ENCODE measurements at places on chromosomes 12 and 14.

DNA sequence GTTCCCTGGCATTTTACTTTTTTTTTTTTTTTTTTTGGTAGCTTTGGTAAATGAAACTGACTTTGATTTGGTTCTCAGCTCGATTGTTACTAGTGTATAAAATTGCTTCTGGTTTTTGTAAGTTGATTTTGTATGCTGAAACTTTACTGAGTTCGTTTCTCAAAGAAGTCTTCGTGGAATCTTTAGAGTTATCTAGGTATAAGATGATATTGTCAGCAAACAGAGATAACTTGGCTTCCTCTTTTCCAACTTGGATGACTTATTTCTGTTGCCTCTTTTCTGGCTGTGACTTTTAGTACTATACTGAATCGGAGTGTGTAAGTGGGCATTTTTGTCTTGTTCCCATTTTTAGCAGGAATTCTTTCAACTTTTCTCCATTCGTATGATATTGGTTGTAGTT is 28.1 kb downstream of the USP15 start:
- peak overlapping the region; percentile 12 for H3K27ac ChIP-seq
- peaks cover 77% of the 10 kb centered on the region for H3K4me1 ChIP-seq
- H3K36me3 ChIP-seq: peaks cover 2% of the 10 kb centered on the region
- no peak for DNase-seq
- no peak overlapping the region for H3K4me3 ChIP-seq

DNA sequence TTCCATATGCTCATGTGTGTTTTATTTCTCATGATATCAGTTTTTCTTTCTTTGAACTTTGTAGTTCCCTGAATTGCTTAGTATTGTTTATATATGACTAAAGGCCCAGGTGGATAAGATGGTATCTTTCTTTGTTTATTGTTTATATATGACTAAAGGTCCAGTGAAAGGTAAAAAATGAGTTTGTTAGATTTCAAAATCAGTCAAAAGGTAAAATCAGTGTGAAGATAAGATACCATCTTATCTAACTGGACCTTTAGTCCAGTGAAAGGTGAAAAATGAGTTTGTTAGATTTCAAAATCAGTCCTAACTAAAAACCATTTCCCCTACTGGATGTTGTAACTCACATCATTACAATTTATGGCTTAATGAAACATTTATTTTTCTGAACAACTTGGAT is 890.2 kb downstream of the DIO2 start:
- no peak overlapping the region for H3K4me3 ChIP-seq
- no peak overlapping the region for H3K27ac ChIP-seq
- no peaks in the 10 kb centered on the region for H3K27me3 ChIP-seq
- no peaks in the 10 kb centered on the region for H3K36me3 ChIP-seq

DNA sequence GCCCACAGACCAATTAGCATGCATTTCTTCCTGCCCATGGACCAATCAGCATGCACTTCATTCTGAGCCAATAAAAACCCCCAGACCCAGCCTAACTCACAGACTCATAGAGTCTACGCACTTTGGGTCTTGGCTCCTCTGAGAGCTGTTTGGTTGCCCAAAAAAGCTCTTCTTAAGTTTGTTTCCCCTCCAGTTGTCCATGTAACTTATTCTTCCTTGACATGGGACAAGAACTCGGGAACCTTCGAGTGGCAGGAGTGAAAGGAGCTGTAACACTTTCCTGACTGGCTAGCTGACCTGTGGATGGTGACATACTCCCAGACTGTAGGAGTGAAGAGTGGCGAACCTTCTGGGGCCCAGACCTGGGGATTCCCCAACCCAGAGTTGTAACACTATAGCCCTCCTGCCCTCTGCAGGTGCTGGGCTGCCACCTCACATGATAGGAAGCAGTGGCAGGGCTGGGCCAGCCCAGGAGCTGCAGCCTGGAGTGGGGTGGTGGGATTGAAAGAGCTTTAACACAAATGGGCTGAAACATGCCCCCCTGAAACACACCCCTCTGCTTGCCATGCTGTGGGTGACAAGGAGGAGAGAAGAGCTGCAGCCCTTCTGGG is 4.4 kb upstream of the BTBD7 start:
- H3K4me3 ChIP-seq: no peak overlapping the region
- peaks cover 11% of the 10 kb centered on the region for H3K36me3 ChIP-seq
- H3K27ac ChIP-seq: no peak overlapping the region
- DNase-seq: no peak
- no peaks in the 10 kb centered on the region for H3K27me3 ChIP-seq

- H3K4me1 ChIP-seq: no peaks in the 10 kb centered on the region
- H3K27me3 ChIP-seq: no peaks in the 10 kb centered on the region
- H3K36me3 ChIP-seq: no peaks in the 10 kb centered on the region
- no peak overlapping the region for H3K27ac ChIP-seq
- no peak for DNase-seq
- no peak overlapping the region for H3K4me3 ChIP-seq
Observed at GRCh38 chr12:40788276-40788675, 96.0 kb downstream of the CNTN1 start.

DNA sequence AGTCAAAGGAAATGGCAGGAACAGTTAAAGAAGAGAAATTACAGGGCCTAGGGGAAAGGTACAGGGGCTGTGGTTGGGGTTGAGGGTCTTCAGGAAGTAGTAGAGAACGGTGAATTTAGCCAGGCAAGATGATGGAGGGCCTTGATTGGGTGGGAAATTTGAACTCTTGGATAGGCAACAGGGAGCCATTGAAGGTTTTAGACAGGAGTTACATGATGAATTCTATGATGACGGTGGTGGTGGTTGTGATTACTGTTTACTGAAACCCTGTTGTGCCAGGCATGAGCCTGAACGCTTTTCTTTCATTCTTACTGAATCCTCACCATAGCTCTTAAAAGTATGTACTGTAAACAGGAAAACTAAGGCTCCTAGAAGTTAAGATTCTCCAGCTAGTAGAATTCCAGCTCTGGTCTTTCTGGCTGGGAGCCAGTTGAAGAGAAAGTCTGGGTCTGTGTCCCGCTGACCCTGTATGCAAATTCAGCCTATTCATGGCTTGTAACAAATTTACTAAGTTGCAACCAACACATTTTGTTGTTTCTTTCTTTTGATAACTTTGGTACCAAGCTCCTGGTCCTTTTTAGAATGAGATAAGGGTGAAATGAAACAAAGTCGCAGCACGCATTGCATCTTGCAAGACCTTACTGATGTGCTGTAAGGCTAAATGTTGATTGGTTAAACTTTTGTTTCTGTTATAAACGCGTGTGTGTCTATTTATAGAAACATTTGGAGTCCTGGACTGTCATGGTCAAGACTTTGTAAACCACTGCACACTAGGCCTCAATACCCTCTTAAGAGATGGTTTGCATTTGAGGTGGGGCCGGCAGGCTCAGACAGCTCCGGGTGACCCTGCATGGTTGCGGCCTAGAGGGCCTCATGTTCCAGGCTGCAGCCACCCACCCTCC is 6.0 kb downstream of the ORAI1 start:
- peak overlapping the region; percentile 85 for H3K27ac ChIP-seq
- DNase-seq: no peak
- H3K27me3 ChIP-seq: no peaks in the 10 kb centered on the region
- peaks cover 33% of the 10 kb centered on the region for H3K36me3 ChIP-seq
- H3K4me3 ChIP-seq: peak overlapping the region; percentile 54

DNA sequence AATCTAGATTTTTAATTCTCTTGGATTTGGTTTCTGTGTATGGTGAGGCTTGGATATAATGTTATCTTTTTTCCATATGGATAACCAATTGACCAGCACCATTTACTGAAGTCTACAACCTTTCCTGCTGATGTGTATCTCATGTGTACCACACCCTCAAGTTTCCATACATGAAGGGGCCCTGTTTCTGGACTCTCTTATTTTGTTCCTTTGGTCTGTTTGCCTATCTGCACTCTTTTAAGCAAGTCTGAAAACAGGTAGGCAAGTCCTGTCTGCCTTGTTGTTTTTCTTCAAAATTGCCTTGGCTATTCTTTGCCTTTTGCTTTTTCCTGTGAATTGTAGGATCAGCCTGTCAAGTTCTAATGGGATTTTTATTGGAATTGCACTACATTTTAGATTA is 44.6 kb downstream of the MAX start:
- H3K4me3 ChIP-seq: no peak overlapping the region
- peak overlapping the region; percentile 41 for H3K27ac ChIP-seq
- H3K27me3 ChIP-seq: no peaks in the 10 kb centered on the region
- H3K4me1 ChIP-seq: peaks cover 3% of the 10 kb centered on the region
- no peak for DNase-seq
- H3K36me3 ChIP-seq: peaks cover 21% of the 10 kb centered on the region

GRCh38 chr12:54139019-54139418 is 49.8 kb downstream of the SMUG1 start:
- H3K27ac ChIP-seq: no peak overlapping the region
- no peak overlapping the region for H3K4me3 ChIP-seq
- peaks cover 92% of the 10 kb centered on the region for H3K27me3 ChIP-seq

DNA sequence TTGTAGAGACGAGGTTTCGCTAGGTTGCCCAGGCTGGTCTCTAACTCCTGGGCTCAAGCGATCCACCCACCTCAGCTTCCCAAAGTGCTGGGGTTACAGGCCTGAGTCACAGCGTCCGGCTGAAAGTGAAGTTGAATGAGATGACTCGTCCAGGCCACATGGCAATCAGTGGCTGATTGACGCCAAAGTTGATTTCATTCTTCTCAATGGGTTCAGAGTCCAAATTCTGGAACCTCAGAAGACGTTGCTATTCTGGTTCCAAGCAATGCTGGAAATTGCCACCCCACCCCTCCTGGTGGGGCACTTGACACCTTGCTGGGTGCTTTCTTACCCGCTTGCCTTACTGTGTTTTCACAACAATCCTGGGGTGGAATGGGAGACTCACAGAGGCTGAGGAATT is 14.9 kb downstream of the ABCB9 start:
- DNase-seq: no peak
- peaks cover 9% of the 10 kb centered on the region for H3K4me1 ChIP-seq
- no peaks in the 10 kb centered on the region for H3K27me3 ChIP-seq
- H3K27ac ChIP-seq: no peak overlapping the region
- no peak overlapping the region for H3K4me3 ChIP-seq
- H3K36me3 ChIP-seq: peaks cover 2% of the 10 kb centered on the region

All from central memory CD8-positive, alpha-beta T cell (primary cell).